ENCODE measurements at places on chromosomes 4 and X. TPM values are rescaled to one million over a fixed set of nuclear protein-coding genes. Genes with fewer than 3 reads are reported as not detected.

DNA sequence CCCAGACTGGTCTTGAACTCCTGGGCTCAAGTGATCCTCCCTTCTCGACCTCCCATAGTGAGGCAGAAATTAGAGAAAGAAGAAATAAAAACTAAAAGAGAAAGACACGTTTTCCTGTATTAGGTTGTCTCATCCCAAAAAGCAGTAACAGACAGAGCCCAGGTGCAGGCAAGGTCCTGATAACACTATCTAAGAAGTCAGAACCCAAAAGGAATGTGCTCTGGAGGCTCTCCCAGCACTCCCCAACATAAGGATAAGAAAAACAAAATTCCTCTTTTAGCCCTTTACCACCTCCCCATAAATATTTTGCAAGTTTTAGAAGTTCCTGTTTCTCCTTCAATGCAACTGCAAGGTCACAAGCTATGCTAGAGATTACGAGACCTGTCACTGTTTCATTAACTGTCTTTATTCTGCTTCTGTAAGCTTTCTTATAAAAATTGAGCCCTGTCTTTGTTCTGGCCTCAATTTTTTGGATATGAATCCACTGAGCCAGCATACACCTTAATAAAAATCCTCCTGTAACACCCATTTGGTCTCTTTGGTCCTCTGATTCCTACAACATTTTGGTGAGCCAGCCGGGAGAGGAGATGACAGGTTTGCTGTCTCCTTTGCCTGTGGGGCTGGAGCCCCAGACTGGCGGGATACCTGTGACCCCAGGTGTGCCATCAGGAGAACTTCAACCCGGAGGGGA lies 25.9 kb downstream of the LIAS start:
- DNase-seq, result no peak

GRCh38 chr4:82624819-82625218 lies 63.0 kb upstream of the TMEM150C start:
- no peak for DNase-seq

GRCh38 chr4:81031796-81032551 lies 1.5 kb downstream of the BMP3 start:
- no peak for DNase-seq

DNA sequence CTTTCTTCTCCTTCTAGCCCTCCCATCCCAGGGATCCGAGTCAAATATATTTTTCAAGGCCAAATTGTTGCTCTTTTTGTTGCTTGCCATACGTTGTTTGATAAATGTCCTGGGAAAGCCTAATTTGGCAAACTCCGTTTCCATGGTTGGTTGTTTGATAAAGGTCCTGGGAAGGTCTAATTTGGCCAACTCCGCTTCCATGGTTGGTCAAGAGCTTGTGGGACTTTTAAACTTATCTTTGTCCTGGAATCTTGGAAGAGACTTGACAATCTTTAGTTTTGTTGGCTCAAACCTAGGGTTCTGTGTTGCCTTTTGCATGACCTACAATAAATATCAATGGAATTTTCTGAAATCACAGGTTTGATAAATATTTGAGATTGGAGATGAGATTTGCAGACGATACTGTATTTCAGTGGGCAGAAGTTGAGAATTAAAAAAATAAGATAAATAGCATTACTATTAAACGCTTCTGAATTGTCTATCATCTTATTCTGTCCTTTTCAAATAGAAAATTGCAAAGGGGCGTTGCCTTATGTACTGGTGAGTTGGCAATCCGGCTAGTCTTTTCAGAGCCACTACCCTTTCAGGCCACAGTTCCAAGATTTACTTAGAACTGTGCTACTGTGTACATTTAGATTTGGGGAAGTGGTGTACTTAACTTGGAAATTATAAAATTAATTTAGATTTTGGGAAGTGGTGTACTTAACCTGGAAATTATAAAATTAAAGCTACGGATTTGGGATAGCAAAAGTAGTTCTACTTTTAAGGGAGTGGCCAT lies 804 bp downstream of the OSTC start:
- peak; percentile 40 for DNase-seq

BCOR gene
- 11.0 TPM for total RNA-seq
